ENCODE measurements at places on chromosomes 16 and 17.
A peak's percentile ranks its signal among the peaks of the same experiment; 100 is the strongest.

DNA sequence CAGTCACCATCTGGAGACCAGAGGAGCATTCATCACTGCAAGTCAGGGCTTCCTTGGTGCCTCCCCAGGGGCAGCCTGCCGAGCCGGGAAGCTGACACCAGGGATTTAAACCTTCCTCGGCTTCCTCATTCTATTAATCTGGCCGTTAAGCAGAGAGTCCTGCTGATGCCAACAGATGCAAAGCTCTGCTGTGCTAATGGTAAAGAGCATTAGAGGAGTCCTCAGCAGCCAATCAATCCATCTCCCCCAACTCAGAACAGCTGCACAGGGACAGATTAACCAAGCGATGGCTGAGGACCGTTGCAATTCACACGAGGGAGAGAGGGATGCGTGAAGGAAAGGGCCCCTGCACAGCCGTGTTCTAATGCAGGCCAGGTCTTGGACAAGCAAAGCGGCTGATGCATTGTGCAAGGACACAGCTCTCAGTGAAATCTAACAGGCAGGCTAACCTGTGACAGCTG is 116.6 kb downstream of the XYLT1 start:
- DNase-seq, result no peak

DNA sequence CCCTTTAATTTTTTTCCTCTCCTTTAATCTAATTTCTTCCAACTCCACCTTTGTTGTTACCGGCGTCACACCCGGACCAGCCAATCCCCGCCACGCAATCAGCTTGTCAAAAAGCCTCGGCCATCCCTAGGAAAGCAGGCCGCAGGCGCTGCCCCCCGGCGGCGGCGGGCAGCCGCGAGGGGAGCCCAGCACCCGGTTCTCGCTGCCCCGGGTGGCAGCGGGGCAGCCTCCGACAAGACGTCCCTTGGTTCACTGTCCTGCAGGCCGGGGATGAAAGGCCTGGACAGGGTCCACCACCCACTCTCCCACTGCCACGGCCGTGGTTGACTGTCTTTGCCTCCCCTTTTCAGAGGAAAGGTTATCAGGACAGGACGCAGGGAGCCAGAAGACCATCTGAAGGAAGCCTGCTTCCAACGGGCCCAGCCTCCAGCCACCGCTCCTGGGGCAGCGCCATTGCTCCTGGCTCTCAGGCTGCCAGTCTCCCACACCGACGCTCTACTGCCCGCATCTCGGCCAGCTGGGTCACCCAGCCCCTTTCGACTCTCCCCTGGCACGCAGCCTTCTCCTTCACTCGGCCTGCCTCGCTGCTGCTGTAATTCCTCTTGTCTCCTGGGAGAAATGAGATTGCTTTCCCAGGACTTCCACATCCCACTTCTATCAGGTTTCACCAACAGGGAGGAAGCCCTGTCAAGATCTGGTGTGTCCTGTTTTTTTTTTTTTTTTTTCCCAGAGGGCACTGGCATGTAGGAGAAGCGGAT is 2.8 kb upstream of the UBTF start:
- peak; percentile 71 for DNase-seq

- no peak for DNase-seq
These were observed 1.5 kb downstream of the SOCS7 start for GRCh38 chr17:38353086-38353604.

DNA sequence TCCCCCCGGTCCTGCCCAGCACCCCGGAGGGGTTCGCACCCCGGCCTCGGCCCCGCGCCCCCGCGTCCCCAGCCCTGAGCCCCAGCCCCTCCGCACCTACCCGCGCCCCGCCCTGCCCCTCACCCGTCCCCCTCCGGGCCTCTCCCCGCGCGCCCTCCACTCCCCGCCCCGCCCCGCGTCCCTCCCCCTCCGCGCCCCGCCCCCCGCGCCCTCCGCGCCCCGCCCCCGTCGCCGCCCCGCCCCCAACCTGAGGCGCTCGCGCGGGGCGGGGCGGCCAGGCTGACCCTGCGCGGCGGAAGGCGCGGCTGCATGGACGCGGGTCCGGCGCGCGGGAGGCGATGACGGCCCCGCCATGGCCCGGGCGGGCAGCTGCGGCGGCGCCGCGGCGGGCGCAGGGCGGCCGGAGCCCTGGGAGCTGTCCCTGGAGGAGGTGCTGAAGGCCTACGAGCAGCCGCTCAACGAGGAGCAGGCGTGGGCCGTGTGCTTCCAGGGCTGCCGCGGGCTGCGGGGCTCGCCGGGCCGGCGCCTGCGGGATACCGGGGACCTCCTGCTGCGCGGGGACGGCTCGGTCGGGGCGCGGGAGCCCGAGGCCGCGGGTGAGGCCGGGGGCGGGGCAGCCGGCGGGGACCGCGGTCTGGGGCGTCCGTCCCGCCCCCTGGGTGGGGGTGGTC is at the start of gene SPIRE2:
Gene SPIRE2 (plus strand): TSS at position 277 of the 671 bp plus-strand sequence. CDS start 76 bp downstream, at position 353.
- peak; percentile 51 for DNase-seq

GRCh38 chr16:56362057-56362655 is 63.2 kb downstream of the AMFR start:
- DNase-seq, result no peak

GRCh38 chr17:67824735-67825626 is at the start of gene BPTF:
TSS of gene BPTF (plus strand) at chr17:67825503. CDS start at chr17:67825725, 222 bp downstream.
- DNase-seq, result peak; percentile 79

DNA sequence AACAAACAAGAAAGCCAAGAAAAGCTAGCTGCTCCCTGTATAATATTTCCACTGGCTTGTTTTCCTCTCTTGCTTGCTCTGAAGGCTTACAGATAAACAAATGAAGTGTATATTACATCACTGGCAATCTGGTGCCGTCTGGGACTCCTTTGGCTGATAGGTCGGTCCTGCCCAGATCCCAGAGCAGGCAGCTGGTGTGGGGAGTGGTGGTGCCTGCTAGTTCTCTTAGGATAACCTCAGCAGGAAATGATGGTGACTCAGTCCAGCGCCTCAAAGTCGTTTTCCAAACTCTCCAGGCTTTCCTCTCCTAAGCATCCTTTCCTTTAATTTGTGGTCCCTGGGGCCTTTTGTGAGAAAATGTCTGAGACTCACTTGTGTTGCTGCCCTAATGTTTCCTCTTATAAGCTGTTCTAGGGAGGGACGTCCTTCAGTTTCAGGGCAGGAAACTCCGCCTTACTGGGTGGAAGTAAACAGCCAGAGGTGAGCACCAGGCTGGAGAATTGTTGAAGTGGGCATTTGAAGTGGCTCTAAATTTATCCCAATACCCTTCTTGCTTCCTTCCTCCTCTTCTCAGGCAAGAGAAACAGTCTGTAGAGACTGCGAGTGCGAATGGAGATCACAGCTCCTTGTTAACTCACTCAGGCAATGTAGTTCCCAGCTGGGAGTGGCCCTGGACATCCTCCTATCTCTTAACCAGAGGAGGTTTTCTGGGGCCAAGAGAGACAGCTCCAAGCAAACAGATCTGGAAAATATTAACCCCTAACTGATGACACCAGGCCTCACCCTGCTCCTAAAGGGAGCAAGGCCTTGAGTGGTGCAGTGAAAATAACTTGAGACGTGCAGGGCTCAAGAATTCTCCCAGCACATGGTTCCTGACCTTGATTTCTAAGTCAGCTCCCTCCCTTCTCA is 34.9 kb downstream of the CD300LF start:
- DNase-seq, result peak; percentile 6

DNA sequence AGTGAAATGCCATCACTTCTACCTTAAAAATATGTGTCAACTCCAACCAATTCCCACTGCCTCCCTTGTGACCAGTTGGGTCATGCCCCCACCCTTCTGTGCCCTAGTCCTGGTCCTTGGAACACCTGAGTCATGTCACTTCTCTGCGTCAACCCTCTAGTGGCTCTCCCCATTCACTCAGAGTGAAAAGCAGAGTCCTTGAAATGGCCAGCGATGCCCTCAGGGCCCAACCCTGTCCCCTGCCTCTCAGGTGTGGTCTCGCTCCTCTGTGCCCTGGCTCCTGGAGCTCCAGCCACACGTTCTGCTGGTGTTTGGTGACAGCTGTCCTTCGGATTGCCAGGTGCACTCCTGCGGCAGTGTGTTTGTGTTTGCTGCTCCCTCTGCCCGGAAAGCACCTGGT is 89.2 kb downstream of the SPECC1 start:
- no peak for DNase-seq

GRCh38 chr16:71242036-71242435 is 11.5 kb upstream of the HYDIN start:
- no peak for DNase-seq

- no peak for DNase-seq
These were observed 77.0 kb downstream of the HS3ST2 start for GRCh38 chr16:22890976-22891375.

DNA sequence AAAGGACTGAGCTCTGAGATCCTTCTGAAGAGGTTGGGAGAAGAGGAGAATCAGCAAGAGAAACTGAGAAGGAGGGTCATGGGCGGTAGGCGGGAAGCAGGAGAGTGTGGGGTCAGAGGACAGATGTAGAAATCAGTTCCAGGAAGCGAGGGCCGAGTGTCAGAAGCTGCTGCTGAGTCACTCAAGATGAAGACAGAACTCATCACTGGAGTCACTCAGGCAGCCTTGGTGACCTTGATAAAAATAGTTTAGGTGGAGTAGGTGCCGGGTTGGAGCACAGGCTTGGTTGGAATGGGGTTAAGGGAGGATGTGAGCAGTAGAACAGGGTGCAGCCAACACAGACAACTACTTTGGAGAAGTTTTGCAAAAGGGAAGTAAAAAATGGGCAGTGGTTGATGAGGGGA is 6.1 kb upstream of the ITGAM start:
- DNase-seq, result no peak

DNA sequence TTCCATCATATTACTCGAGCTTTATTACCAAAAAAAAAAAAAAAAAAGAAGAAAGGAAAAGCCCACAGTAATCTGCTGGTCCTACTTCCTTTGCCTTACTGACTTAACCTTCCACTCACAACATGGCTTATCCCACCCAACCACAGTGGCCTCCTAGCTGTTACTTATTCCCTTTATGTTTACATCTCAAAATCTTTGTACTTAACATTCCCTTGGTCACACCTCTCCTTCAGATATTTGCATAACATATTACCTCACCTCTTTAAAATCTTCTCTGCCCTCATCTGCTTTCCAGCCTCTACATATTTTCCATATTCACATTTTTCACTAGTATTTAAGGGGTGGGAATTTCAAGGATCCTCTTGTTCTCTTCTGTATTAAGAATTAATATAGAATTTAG is 327.0 kb upstream of the TBX2 start:
- no peak for DNase-seq

- DNase-seq, result no peak
These were observed 12.3 kb downstream of the GLIS2 start for GRCh38 chr16:4328046-4328781.

GRCh38 chr17:47318197-47318918 is 5.4 kb upstream of the EFCAB13 start:
- no peak for DNase-seq

DNA sequence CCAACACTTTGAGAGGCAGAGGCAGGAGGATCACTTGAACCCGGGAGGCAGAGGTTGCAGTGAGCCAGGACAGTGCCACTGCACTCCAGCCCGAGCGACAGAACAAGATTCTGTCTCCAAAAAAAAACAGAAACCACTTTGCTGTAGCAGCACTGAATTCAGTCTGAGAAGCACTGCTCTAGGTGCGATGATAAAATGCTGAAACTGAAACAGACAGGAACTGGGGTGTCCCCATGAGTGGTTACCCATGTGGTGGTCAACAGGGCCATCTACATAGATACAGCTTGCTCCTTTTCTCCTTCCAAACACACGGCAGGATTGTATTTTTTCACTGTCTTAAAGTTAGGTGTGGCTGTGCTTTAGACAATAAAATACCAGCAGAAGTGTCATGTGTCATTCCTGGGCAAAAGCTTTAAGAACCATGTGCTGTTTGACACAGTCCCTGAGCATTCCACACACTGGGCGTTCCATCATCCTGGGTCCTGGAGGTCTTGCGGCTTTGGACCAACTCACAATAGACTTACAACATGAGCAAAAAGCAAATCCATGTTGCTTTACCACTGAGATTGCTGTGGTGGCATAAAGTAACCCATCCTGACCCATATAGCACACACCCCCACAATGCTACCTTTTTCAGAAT is 11.5 kb downstream of the GAS7 start:
- DNase-seq, result no peak

- DNase-seq, result no peak
These were observed 130.0 kb downstream of the KCNJ12 start for GRCh38 chr17:21505819-21506815.

DNA sequence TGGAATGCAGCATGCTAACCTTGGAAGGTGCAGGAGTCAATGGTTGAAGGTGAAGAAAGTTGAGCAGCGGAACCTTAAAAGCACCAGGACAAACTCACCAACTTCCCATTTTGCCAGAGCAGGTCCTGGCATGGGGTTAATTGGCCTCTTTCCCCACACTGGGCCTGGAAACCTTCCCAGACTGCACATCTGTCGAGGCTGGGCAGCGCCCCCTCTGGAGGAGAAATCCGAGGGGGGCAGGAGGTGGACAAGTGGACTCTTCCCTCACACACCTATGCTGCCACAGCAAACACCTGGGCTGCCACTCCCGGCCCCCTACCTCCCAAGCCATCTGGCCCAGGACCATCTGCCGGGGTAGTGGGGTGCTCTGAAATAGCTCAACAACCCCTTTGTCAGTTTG is 232.4 kb downstream of the CBLN1 start:
- no peak for DNase-seq

DNA sequence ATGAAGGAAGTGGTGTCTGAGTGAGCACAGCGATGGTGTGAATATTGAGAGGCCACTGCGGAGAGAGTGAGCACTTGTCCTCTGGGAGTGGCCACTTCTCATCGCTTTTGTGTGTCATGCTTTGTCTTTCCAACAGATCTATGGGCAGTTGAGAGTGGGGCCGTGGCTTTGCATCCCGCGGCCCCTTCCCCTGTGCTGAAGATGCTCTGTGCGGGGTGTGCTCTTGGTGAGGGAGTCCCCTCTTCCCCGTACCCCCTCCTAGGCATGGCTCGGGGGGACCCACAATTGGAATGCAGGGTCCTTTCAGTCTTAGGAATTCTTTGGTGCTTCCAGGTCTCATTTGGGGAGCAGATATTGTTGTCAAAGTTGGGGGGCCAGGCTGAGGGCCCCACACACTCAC is 197.3 kb upstream of the WSCD1 start:
- no peak for DNase-seq

DNA sequence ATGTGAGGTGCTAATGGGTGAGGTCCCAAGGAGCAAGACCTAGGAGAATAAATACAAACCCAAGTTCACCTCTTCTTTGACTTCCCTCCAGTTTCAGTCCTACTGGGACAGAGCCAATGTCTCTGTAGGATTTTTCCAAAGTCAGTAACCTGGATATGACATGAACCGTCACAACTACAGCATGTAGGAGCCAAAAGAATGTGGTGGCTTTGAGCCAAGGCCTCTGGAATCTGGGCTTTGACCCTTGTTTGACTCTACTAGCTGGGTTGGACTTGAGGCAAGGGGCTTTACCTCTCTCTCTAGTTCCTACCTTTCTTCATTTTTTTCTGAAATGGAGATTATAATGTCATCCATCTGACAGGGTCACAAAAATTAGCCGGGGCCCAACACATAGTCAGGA is 91.4 kb downstream of the CACNG3 start:
- DNase-seq, result no peak

DNA sequence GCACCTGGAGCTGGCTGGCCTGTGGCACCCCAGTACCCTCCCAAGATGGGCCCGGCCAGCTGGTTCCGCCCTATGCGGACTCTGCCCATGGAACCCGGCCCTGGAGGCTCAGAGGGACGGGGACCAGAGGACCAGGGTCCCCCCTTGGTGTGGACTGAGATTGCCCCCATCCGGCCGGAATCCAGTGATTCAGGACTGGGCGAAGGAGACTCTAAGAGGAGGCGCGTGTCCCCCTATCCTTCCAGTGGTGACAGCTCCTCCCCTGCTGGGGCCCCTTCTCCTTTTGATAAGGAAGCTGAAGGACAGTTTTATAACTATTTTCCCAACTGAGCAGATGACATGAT is 12.0 kb downstream of the TBX21 start:
- no peak for DNase-seq
